Mucosa of gallbladder (tissue), 1 donor: ENCODE measurements at places on chromosomes 6 and 20. TPM values are rescaled to one million over a fixed set of nuclear protein-coding genes. Genes with fewer than 3 reads are reported as not detected.

CD93 gene
- total RNA-seq: 38.4 TPM

DNA sequence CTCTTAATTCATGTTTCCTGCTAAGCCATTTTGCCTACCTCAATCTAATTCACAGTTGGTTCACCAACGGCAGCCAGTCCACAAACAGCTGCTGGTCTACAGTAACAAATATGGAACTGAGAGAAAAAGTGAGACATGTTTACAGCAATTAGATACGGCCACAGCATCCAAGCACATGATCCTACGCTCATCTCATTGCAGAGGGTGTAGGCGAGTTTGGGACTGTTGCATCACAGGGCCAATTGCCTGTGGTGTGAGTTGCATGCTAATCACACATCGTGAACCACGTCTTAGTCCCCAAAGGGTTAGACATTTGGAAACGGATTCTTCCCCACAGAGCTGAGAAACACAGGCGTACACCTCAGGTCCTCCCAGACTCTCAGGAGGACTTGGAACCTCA, 166.9 kb downstream of the EYA2 start:
- no peak for DNase-seq

DNA sequence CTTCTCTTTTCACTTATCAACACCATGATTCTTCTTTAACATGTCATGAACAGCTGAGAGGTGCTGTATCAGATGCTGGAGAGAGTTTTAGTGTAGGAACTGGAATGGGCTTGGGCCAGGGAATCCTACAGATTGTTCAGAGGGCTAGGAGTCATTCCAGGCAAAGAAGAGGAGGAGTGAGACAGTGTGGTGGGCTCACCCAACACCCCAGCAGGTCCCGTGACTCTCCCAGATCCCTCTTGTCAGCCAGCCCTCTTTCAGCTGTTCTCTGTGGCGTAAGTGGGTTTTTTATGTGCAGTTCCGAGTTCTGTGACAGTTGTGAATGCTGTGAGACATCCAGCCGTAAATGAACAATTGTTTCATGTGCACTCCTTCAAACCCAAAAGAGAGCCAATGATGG, 31.4 kb upstream of the CEP162 start:
- no peak for DNase-seq

- DNase-seq: no peak
These were observed 46.0 kb downstream of the CPXM1 start for GRCh38 chr20:2754424-2754823.

DNA sequence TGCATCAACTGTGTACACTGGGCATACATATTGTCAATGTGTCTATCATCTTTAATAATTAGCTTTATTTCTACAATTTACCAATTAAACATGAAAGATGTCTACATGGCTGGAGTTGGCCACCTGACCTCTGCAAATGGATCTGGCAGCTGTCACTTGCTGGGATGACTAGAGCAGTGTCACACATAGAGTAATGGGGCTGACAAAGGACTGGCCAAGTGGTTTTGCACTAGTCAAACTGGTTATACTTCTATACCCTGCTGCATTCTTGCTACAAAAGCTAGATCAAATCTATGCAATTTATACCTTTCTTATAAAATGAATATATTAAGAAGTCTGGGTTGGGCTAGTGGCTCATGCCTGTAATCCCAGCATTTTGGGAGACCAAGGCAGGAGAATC, 99.3 kb downstream of the SESN1 start:
- DNase-seq: no peak
